LHCN-M2 (cell line): ENCODE measurements at places on chromosomes 11 and 22.
A peak's percentile ranks its signal among the peaks of the same experiment; 100 is the strongest.

- DNase-seq = no peak
Observed at GRCh38 chr11:128965485-128965884, 22.8 kb upstream of the TP53AIP1 start.

- no peak for DNase-seq
Observed at GRCh38 chr11:17392872-17393271, 4.4 kb upstream of the KCNJ11 start.

DNA sequence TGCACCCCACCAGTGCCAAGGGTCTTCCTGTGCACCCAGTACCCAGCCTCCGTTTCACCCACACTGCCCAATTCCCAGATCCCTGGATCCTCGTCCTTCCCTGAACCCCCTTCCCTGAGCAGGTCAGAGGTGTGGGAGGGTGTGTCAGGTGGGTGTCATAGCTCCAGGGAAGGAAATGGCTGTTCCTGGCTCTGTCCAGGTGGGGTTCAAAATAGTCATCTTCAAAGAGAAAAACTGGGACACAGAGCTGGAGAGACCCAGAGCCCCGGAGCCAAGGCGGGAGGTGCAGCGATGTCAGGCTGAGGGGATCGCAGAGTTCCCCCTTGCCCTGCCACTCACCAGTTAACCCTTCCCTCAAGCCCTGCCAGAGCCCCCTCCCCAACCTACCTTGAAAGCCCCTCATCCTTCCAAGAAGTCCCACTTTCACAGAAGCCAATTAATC is 698 bp downstream of the C1QTNF4 start:
- DNase-seq = no peak

DNA sequence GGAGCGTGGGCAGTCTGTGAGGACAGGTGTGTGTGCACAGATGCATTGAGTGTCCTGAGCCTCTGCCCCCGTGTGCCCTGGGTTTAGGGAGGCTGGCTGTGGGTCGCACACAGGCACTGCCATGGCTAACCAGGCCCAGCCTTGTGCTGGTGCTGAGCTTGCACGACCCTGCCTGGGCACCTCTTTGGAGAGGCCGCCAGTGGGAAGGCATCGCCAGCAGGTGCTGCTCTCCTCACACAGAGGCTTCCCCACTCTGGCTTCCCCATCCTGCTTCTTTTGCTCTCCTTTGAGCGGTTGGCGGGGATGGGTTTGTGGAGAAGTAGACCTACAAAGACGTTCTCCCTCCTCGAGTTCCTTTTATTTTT is 4.1 kb downstream of the WNT7B start:
- DNase-seq = no peak

- peak; percentile 63 for DNase-seq
Observed at GRCh38 chr11:67352546-67353316, 615 bp downstream of the POLD4 start.

DNA sequence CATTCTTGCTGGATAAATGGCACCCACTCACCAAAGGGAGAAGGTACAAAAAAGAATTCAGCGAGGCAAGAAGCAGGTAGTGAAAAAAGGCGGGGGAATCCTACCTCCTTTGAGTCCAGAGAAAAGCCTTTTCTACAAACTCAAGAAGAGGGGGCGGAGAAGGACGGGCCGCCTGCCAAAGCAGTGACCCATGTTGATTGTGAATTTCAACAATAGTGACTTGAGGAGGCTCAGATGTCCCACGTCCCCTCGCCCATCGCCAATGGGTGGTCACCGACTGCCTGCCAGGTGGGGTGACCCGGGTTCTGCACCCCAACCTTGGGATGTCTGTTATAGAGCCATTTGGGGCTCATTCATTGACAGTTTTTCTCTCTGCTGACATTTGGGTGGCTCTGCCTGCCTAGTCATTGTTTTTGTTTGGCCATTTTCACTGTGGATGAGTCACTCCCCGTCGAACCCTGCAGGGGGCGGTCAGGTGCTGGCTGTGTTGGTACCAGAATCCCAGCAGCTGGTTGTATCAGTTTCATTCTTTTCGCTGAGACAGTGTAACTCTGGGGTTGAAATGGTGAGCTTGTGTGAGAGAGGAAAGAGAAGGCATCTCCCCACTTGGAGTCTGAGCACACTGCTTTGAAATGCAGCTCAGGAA is 163.4 kb upstream of the NCAM1 start:
- peak; percentile 80 for DNase-seq

- DNase-seq = peak; percentile 60
Observed at GRCh38 chr11:77141034-77141433, 13.0 kb downstream of the MYO7A start.
